ENCODE measurements at places on chromosomes 16 and 17. TPM values are rescaled to one million over a fixed set of nuclear protein-coding genes. Genes with fewer than 3 reads are reported as not detected.
A peak's percentile ranks its signal among the peaks of the same experiment; 100 is the strongest.

KRTAP4-9 gene
- total RNA-seq: not detected

DNA sequence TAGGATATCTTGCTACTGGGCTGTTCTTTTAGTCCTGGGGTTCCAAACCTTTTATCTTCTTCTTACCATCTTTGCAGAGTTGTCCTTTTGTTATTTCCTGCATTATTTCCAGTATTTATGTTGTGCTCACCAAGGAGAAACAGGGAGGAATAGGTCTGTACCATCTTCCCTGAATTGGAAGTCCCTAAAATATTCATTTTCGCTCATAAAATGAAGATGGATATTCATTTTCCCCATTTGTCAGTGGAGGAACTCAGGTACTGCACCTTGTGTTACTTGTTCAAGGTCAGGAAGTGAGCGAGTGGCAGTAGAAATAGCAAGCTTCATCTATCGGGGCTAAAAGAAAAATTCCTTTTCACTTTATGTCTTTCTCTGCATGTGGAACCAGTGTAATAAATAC lies 989.7 kb downstream of the CDH11 start:
- no peak for DNase-seq

DNA sequence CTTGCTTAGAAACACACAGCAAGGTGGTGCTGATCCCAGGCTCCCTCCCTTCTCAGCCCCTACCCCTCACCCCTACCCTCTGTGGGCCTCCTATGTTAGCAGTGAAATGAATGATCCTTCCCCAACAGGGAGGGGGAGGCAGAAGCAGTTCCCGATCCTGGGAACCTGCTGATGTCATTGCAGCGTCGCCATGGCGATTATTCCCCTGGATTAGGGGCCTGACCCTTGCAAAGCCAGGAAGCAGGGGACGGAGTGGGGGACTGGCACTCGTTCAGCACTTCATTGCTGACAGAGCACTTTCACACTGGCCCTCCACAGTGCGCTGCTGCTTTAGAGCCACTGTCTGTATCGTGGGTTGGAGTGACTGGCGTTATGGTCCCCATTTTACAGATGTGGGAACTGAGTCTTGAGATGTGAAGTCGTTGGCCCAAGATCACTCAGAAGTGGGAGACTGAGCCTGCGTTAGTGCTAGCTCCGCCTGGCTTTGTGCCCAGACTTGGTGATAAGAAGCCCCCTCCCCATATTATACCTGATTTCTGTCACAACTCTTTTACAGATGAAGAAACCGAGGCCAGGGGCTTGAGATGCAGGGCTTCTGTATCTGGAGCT lies 26.6 kb downstream of the LASP1 start:
- no peak for DNase-seq

- DNase-seq: peak; percentile 78
Observed at GRCh38 chr16:89723279-89724250, 2.2 kb downstream of the ZNF276 start.

USP32 gene
- 42.4 TPM for total RNA-seq

GRCh38 chr17:4229627-4230541 lies 33.9 kb downstream of the ANKFY1 start:
- DNase-seq: no peak

GRCh38 chr16:64312980-64313379 lies 808.9 kb downstream of the CDH11 start:
- DNase-seq: no peak

SSTR5 gene
- total RNA-seq: not detected

- DNase-seq: no peak
Observed at GRCh38 chr16:54937671-54938211, 7.1 kb downstream of the IRX5 start.

DNA sequence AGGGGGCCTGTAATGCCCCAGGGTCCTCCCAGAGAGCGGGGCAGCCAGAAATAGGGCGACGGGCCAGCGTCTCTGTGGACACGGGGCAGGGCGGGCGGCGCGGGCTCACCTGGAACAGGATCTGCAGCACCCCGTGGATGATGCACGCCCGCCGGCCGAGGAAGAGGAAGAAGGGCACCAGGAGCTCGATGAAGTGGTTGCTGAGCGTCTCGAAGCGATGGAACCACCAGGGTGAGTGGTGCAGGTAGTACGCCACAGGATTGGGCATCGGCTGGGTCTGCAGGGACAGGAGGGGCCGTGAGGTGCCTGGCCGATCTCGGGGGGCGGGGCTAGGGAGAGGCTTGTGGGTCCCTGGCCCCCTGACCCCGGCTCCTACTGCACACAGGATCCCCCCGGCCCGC lies 78.9 kb upstream of the GNG13 start:
- DNase-seq: no peak

GRCh38 chr17:40203131-40203530 lies 16.0 kb upstream of the WIPF2 start:
- no peak for DNase-seq

GRCh38 chr16:28985211-28986041 lies 574 bp downstream of the LAT start:
- DNase-seq: peak; percentile 39

DNA sequence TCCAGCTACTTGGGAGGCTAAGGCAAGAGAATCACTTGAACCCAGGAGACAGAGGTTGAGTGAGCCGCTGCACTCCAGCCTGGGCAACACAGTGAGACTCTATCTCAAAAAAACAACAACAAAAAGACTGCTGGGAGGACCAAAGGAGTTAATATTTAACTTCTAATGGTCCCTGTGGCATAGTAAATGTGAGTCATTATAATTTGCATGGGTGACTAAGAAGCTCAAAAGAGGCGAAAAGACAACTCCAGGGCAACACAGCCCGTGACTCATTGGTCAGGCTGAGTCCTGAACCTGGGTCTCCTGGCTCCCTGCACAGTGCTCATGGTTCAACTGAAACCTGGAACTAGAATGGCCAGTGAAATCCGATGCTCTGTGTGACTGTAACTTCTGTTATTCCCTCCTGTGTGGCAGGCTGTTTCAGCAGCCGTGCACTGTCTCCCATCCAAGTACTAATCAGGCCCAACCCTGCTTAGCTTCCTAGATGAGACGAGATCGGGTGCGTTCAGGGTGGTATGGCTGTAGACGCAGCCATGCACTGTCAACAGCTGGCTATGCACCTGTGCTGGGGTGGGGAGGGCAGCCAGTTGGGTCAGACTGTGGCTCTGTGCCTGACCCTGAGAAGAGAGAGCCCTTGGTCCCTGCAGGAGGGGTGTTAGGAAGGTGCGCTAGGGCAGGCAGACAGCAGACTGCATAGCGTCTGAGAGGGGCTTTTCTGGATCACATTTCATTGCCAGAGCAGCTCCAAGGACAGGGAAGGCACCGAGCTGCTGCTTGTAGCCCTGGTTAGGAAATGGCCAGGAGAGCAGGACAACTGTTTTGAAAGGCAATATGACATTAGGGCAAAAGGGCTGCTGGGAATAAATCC lies 14.5 kb upstream of the GPRC5C start:
- peak; percentile 14 for DNase-seq

TBC1D3C gene
- total RNA-seq: 10.3 TPM

TNFRSF13B gene
- not detected for total RNA-seq

KRT9 gene
- total RNA-seq: not detected

RUNDC3A gene
- 1.4 TPM for total RNA-seq

- no peak for DNase-seq
Observed at GRCh38 chr17:1005361-1005946, 8.5 kb downstream of the TIMM22 start.

DNA sequence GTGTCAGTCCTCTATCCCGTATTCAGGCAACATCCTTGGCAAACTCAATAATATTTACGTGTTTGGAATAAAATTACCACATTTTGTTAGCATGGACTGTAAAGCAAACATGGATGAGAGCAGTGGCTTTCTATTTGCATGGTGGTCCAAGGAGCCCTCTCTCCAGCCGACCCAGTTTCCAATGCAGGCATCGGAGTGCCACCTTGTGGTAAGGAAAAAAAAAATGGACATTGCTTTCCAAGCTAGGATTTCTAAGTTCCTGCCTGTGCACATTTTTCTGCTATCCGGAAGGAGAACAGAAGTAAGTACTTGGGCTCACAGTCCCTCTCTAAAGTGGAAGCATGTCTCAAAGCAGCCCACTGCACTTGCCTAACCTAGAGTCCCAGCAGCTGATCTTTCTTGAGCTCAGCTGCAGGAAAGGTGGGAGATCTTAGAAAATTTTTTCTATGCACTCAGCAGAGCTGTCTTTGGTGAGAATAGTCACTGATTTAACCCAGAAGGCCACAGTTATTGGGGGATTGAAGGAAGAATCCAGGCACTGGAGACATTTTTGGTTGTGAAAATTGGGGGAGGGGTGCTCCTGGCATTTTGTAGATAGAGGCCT lies 46.0 kb upstream of the ERCC4 start:
- no peak for DNase-seq

GRCh38 chr17:6166492-6167179 lies 96.5 kb downstream of the WSCD1 start:
- DNase-seq: no peak

GDPD1 gene
- total RNA-seq: 3.0 TPM

DNA sequence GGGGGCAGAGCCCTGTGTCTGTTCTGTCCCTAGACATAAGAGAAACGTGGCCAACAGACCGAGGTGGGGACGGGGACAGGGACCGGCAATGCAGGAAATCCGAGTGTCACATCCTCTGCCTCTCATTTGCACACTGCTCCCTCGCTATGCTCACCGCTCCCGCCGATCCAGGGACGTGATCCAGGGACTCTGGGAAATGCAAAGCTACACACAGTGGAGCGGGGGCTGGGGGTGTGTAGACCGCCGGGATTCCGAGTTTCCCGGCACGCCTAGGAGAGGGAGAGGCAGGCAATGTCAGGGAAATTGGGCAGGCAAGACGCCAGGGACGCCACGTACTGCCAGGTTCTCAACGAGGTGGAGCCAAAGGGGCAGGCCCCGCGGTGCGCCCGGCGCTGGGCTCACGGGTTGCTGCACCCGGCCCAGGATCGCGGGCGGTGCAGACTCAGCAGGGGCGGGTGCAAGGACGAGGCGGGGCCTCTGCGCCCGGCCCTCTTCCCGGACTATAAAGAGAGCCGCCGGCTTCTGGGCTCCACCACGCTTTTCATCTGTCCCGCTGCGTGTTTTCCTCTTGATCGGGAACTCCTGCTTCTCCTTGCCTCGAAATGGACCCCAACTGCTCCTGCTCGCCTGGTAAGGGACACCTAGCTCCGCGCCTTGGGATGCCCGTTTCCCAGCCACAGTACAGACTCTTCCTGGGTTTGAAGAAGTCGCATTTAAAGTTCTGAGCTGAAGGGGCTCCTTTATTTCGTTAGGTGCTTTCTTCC lies at the start of gene MT1X:
TSS of gene MT1X (plus strand) at position 532 of the 764 bp plus-strand sequence. CDS start at position 603, 71 bp downstream.
- DNase-seq: peak; percentile 91

DNA sequence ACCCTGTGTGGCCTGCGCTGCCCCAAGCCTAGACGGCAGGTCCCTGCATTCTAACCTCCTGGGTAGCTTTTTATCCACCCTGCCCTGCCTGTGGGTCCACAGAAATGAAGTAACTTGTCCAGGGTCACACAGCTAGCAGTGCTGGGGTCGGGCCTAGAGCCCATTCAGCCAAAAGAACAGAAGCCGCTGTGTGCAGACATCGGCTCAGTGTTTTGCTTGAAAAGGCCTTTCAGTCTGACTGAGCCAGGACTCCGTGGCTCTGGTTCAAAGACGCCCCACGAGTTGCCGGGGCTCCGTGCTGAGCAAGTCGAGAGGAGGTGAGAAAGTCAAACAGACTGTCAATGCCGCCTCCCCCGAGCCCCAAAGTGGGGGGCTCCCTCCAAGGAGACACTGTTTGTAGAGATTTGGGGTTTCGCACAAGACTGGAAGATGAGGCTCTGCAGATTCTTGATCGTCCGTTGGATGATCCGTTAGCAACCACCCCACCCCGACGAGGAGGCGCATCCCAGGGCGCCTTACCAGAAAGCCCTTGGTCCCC lies 226.2 kb downstream of the NTN1 start:
- no peak for DNase-seq

TCAP gene
- total RNA-seq: 1.4 TPM

- no peak for DNase-seq
Observed at GRCh38 chr17:73227944-73228343, 33.7 kb downstream of the CPSF4L start.

DNA sequence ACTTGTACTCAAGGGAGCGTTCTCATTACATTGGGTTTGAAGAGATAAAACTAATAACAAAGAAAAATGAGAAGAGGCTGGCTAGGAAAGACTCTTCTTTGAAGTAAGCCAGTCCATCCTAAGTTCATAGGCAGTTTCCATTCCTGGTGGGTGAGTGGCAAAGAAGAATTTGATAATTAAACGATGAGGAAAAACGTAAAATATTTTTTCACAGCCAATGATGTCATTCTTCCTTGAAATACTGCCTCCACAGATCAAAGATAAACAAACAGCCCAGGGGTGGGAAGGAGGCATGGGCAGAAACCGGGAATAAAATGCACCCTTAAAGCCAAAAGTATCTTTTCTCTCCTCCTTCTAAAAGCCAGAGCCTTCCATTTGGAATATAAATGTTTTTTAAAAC lies 346.6 kb downstream of the PMP22 start:
- DNase-seq: no peak

GRCh38 chr16:81779536-81780320 lies 637 bp downstream of the PLCG2 start:
- DNase-seq: peak; percentile 30

DNA sequence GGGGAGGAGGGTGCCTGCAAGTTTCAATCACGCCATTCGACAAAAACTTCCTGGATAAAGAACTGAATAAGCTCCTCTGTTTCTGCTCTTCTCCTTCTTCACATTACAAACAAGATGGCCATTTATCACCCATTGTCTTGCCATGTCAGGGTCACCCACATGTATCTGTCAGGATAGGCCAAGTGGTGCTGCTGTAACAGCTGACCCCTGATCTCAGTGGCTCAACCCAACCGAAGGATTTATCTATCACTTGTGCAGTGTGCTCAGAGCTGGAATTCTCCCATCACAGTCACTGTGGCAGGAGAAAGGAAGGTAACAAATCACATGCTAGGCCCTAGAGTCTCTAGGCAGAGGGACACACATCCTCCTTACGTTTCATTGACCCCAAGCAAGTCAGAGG lies 210.0 kb upstream of the CDH5 start:
- no peak for DNase-seq

NTN3 gene
- total RNA-seq: not detected

DNA sequence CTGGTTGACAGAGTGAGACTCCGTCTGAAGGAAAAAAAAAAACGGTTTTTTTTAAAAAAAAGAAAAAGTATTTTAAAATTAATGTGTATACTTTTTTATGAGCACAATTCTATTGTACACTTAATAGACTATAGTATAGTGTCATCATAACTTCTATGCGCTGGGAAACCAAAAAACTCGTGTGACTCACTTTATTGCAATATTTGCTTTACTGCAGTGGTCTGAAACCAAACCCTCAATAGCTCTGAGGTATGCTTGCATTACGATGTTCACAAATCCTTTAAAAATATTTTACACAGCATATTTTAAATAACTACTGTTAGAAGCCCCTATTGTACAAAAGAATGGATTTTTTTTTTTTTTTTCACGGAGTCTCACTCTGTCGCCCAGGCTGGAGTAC lies 12.4 kb upstream of the MAP2K6 start:
- DNase-seq: no peak

GRCh38 chr16:68083239-68083781 lies 1.9 kb upstream of the NFATC3 start:
- DNase-seq: no peak

- DNase-seq: no peak
Observed at GRCh38 chr17:64331931-64332493, 58.6 kb downstream of the PECAM1 start.

Data from activated T-cell treated with anti-CD3 and anti-CD28 coated beads, Interleukin-2, amount 50 U/mL, for 72 hours (primary cell).